ENCODE measurements at places on chromosomes 1 and 21. TPM values are rescaled to one million over a fixed set of nuclear protein-coding genes. Genes with fewer than 3 reads are reported as not detected.

GRCh38 chr1:159949123-159949522 lies 3.7 kb upstream of the IGSF9 start:
- no peaks in the 10 kb centered on the region for H3K27me3 ChIP-seq
- H3K4me1 ChIP-seq: no peaks in the 10 kb centered on the region
- no peak overlapping the region for H3K27ac ChIP-seq
- H3K36me3 ChIP-seq: no peaks in the 10 kb centered on the region
- no peak for DNase-seq
- H3K4me3 ChIP-seq: no peak overlapping the region

GRCh38 chr1:169495916-169496315 lies 10.2 kb upstream of the SLC19A2 start:
- no peak overlapping the region for H3K27ac ChIP-seq
- H3K27me3 ChIP-seq: no peaks in the 10 kb centered on the region
- no peak overlapping the region for H3K4me3 ChIP-seq
- H3K36me3 ChIP-seq: no peaks in the 10 kb centered on the region
- no peak for DNase-seq

- no peak overlapping the region for H3K4me3 ChIP-seq
- no peaks in the 10 kb centered on the region for H3K4me1 ChIP-seq
- no peaks in the 10 kb centered on the region for H3K36me3 ChIP-seq
- no peaks in the 10 kb centered on the region for H3K27me3 ChIP-seq
Measured at GRCh38 chr21:40723317-40723716, 123.6 kb downstream of the DSCAM start.

DNA sequence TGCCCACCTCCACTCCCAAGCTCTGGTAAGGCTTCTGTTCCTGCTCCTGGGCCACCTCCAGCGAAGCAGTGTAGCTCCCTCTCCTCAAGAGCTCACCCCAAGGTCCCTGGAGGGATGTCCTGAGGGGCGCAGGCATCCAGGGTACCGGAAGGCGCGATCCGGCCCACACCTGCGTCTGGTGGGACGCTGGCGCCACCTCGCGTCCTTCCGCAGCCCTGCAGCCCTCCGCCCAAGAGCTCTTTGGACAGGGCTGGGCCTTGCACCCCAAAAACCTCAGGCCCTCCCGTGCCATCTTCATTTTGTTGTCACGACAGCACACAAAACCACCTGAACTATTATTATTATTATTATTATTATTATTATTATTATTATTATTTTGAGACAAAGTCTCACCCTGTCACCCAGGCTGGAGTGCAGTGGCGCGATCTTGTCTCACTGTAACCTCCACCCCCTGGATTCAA lies 49.2 kb upstream of the PAX7 start:
- H3K4me1 ChIP-seq: no peaks in the 10 kb centered on the region
- no peak for DNase-seq
- no peaks in the 10 kb centered on the region for H3K27me3 ChIP-seq
- H3K27ac ChIP-seq: no peak overlapping the region

KCNA2 gene
- 0.21 TPM for total RNA-seq

DNA sequence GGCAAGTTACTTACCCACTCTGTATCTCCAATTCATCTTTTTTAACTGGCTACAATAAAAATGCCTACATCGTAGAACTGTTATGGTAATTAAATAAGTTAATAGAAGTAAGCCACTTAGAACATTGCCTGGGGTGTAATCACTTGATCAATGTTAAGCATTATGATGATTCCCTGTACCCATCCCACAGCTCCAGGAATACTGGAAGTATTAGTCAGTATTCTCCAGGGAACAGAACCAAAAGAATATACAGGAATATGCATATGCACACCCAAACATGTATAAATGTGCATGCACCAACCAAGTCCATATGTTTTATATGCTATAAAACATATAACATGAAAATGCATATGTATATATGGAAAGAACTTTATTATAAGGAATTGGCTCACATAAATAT lies 107.3 kb downstream of the UBE2U start:
- H3K36me3 ChIP-seq: no peaks in the 10 kb centered on the region
- DNase-seq: no peak
- H3K4me1 ChIP-seq: no peaks in the 10 kb centered on the region
- H3K4me3 ChIP-seq: no peak overlapping the region

GRCh38 chr1:81129366-81129765 lies 671.4 kb upstream of the ADGRL2 start:
- H3K27ac ChIP-seq: no peak overlapping the region
- DNase-seq: no peak
- no peaks in the 10 kb centered on the region for H3K4me1 ChIP-seq

All from uterus (tissue), 4 donors.